ENCODE measurements at places on chromosomes 12 and 14. TPM values are rescaled to one million over a fixed set of nuclear protein-coding genes. Genes with fewer than 3 reads are reported as not detected.

Gene ITGA7
- total RNA-seq = 3.9 TPM

Gene STON2
- total RNA-seq = 0.14 TPM

Gene MANSC1
- 3.5 TPM for total RNA-seq

Gene RDH16
- total RNA-seq = 0.69 TPM

Gene SNRPF
- 57.4 TPM for total RNA-seq

Gene RPS6KL1
- total RNA-seq = 4.5 TPM

Gene BATF
- 178 TPM for total RNA-seq

Gene DDN
- 0.20 TPM for total RNA-seq

Gene FGF6
- not detected for total RNA-seq

Gene CREBL2
- 15.6 TPM for total RNA-seq

Gene BMAL2
- total RNA-seq = 9.2 TPM

Gene WDR20
- total RNA-seq = 21.4 TPM

All from activated naive CD4-positive, alpha-beta T cell treated with anti-CD3 and anti-CD28 coated beads for 36 hours (primary cell).